Stimulated activated CD4-positive, alpha-beta T cell treated with anti-CD3 and anti-CD28 coated beads, TNF-alpha, amount 100 ng/mL, for 4 hours (primary cell): ENCODE measurements at places on chromosomes 3 and 15.

DNA sequence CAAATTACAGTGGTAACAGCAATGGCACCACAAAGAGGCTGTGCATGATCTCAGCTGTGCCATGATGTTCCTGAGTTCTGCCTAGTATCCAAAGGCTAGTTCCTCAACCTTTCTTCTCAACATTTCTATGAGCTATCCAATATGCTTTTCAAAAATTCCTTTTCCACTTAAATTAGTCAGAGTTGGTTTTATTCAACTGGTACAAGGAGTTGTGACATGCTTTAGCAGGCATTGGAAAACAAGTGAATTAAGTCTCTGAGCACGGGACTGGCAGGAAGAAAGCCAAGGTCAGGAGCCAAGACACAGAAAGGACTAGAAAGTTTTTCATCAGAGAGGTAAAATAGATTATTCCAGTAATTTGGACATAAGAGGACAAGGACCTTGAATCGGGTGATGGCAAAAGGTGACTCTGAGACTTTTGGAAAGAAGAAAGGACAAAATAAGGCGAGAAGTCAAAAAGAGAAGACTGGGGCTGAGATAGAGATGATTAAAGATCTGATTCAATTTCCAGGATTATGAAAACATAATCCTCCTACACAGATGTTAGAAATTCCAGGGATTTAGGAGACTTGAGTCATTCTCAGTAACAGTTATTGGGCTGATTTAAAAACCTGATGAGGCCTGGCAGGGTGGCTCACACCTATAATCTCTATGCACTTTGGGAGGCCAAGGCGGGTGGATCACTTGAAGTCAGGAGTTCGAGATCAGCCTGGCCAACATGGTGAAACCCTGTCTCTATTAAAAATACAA is 36.1 kb downstream of the PBRM1 start:
- no peak for DNase-seq

GRCh38 chr3:157589211-157589610 is 86.0 kb upstream of the VEPH1 start:
- no peak for DNase-seq

DNA sequence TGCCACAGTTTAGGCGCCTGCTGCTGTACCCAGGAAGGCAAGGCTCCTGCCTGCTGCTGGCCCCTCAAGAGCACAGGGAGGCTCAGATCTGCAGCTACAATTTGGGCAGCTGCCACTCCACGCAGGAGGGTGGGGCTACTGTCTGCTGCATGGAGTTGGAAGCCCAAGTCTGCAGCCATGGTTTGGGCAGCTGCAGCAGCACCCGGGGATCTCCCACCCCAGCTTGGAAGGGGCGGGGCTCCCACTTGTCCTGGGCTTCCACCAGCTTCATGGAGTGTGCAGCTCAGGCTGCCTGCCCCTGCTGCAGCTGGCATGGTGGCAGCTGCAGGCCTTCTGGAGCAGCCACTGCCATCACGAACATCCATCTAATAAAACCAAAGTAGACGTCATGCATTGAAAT is 512.9 kb downstream of the PYDC2 start:
- no peak for DNase-seq

DNA sequence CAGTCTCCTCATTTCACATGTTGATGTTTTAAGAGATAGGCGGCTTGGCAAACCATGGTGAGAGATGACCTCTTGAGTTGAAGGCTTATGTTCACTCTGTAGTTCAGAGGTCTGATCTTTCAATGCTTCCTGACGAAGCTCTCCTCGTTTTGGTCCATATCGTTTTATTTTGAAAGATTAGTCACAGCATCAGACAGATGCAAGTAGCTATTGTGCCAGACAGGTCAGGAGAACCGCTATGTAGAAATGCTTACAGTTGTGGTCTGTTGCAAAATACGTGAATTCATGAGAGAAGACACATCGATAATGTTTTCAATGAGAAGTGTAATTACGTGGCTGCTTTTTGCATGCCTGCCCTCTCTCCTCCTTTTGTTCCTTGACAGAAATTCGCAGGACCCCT is 47.5 kb downstream of the CHL1 start:
- DNase-seq, result no peak

DNA sequence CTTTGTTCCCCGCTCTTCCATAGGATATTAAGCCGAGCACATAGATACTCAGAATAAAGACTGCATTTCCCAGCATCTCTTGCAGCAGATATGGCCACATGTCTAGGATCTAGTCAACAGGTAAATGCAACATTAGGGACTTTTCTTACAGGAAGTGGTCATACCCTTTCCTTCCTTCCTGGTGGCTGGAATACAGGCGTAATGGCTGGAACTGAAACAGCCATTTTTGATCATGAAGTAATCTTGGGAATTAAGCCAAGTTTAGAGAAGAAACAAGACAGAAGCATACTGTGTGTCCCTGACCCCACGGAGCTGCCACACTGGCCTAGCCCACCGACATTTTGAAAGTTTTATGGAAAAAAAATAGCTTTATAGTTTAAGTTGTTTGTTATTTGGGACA is 234.0 kb downstream of the XXYLT1 start:
- DNase-seq, result no peak

GRCh38 chr3:117137065-117137464 is 427.5 kb downstream of the TUSC7 start:
- no peak for DNase-seq

DNA sequence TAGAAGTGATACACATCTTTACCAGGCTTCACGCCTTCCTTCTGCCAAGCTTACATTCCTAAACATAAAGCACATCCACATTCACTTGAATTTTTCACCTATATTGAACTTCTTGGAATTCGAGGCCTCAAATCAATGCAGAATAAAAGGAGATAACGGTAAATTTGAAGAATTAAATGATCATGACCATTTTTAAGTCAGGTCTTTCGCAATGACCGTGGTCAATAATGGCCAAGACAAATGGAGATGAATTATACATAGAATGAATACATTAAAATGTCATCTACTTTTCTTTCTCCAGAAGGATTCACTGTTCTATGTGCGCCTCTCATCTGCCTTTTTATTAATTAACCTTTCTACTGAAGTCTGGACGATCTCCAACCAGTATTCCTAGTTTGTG is 5.3 kb upstream of the GOLGA8A start:
- no peak for DNase-seq

DNA sequence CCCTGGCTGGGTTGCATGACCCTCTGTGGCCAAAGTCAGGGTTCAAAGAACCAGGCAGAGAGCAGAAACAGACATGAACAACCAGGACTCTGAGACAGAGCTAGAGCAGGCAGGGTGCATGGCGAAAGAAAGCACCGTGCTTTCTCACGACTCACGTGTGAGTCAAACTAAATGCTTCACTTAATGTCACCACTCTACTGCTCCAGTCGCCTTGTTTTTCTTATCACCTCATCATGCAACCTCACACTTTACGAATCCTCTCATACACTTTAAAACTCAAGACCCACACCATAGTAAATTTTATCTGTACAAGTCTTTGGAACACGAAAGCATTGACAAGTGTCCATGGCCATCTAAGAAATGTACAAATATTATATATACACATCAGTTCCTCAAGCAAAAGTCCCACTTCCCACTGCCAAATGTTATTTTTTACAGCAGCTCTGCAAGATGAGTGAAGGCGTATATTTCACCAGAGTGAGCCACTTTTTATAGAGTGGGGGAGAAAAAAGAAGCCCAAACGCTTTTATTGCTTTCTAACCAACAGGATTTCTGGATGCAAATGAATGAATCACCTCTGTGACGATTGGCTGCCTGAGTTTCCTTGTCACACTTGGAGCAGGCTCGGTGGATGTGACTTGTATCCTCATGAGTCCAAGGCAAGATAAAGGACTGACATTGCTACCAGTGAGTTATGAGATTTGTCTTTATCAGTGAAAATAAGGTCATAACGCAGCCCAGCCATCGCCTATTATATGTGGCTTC is 16.0 kb upstream of the MEGF11 start:
- DNase-seq, result no peak

DNA sequence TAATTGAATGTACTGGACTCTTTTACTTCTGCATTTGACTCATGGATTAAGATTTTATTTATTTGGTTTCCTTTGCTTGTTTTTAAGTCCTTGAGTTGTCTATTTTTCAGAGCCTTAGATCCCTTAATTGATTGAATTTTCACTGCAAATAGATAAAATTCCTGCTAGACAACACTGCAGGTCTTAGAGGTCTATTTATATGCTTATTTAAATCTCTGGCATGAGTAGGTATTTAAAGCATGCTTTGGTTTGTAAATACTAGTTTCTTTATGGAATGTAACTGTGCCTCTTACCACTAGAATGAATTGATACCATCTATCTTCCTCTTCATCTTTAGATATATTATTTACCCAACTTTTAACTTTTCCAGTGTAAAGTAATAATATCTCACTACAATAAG is 20.0 kb downstream of the PLSCR5 start:
- DNase-seq, result no peak

DNA sequence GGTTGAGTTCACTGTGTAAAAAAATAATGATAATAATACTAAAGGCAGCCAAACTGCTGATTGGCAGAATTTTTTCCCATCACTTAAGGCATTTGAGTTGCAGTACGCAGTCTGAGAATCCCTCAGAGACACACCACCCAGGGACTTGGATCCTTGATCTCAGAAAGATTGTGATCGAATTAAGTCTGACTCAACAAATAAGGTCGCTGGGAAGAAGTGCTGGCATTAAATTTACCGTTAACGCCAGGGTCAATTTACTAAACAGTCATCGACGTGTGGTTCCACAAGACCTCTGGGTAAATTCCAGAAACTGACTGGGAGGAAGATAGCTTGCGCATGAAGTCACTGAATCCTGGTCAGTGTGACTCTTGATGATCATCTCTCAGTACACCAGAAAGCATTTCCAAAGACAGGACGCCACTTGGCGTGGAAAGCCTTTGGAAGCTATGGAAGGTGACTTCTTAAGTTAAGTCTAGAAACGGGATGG is 48.3 kb upstream of the CGNL1 start:
- no peak for DNase-seq

GRCh38 chr3:17143893-17144664 is 259.3 kb downstream of the PLCL2 start:
- no peak for DNase-seq

DNA sequence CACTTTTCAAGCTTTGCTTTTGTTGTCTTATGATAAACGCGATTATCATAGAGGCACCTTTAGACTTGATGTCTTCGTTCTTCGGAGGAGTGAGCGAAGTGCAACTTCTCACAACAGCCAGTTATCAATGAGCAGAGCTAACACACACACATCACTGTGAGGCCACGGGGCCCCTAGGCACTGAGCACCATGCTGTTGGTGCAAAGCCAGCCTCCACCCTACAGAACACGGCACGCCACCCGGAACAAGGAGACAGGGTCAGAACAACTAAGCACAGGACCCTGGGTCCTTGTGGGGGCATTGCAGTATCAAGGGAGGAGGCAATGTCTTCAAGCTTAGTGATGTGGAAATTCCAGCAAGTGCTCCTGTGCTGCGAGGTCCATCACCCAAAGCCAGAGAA is 244.5 kb downstream of the OCA2 start:
- DNase-seq, result no peak

DNA sequence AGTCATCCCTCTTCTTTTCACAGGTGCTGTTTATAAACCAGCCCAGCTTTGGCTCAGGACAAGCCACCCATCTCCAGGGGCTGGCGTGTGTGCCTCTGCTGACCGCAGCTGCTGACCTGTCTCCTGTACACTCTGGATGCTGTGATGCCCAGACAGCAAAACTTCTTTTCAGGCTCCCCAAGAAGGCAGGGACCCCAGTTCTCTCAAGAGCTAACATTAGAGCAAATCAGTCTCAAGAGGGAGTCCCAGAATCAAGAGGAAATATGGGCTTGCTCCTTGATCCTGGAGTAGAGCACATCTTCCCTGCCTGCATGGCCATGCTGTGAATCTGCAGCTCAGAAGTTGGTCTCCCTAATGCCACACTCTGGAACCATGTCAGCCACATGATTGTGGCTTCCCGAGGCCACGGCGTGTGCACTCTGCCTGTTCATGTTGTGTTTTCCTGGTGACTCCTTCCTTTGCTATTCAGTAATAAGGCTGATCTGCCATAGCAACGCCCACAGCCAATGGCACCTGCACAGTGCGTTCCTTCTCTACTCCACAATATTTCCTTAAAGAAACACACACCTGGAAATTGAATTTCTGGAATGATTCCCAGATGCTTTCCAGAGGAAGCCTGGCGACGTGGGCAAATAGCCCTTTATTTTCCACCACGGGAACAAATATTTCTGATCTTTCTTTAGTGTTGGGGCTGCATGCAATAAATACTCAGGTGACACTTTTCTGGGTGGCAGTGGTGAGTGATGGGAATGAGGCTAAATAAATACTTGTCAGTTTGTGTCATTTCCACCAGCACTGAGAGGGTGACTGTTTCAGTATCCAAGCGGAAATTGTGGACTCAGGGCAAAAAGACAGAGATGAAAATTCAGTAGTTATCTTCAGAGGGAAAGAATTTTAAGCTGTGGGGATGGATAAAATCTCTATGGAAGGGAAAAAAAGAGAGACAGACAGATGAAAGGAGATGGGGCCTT is 21.9 kb upstream of the THSD4 start:
- DNase-seq, result no peak

DNA sequence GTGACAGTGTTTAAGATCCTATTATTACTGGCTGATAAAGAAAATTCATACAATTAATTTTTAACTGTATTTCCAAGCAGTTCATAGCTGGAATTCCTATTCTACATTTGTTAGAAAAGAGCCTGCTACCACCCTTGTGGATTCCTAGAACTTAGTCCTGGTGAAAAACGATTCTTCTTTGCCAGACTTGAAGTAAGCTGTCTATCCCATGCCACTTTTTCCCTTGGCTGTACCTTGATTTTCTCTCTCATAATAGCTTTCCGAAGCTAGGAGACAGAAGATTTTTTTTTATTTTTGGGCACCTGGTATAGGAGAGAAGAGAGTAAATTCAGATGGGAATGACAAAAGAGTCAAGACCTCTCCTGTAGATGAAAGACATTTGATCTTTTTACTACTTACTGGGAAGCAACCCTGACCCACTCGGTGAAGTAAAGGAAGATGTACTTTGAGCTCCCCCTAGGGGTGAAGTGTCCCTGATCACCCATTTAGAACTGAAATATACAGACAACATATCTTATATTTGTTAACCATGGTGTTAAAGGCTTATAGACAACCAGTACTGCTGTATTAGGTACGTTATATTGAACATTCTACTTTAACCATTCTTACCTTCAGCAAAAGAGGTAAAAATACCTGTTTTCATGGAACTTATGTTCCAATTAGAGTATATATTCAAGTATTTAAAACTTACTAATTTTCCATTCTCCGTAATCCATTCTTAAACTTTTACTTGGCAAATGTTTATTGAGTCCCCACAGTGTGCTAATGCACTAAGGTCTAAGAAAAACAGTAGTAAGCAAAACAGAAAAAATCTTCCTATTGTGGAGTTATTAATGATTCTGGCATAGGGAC is 36.2 kb upstream of the C3orf38 start:
- DNase-seq, result peak; percentile 11

DNA sequence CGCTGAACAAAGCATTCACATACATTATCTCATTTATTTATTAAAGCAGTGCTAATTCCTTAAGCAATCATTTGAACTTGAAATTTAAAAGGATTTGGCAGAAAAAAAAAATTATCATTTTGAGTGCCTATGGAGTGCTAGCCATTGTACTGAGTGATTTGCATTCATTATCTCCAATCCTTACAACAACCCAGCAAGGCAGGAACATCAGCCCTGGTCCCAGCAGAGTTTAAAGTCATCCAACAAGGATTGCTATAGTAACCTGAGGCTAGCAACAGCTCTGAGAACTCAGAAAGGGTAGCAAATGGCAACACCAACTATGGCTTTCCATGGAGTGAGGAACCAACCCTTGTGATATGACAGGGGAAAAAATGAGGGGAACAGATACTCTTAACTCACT is 237.6 kb upstream of the SETMAR start:
- no peak for DNase-seq
